ENCODE measurements at places on chromosomes 5 and 9.

DNA sequence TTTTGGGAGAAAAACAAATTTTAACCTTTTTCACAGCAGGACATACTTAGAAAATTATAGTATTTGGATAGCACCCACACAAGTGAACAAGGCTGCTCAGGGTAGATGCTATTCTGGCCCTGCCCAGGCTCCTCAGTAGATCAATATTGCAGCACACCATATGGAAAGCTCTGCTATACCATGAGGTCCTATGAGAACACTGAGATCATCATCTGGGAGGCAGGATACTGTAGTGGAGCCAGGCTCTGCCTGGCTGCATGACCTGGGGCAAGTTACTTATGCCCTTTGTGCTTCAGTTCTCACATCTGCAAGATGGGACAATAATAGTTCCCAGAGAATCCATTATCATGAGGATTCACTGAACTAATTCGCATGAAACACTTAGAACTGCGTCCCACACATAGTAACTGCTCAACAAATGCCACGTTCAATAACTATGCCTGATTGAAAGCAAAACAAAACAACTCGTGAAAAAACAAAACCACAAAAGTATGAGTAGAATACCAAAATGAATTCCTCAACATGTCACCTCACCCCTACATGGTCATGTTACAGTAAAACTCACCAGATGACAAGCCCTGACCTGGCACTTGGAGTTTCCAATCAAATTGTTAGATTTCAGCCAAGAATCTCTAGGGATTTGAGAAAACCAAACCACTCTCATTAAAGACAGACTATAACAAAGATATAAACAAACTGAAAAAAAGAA lies 31.9 kb downstream of the ARSB start:
- no peak for DNase-seq

DNA sequence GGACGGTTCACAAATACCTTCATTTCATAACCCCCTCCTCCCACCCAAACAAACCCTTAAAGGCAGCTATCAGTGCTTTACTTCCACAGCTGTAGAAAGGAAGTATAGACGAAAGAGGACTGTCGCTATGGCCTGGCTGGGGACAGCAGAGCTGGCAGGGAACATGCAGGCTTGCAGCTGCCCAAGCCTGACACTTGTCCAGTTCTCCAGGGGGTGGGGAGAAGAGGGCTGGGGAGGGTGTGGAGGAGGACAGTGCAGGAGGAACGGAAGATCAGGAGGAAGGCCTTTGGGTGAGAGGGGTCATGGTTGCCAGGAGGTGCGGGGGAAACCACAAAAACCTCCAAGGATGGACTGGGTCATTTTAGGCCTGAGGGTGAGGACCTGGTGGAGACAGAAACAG lies 25.9 kb downstream of the ARPC5L start:
- DNase-seq: no peak

DNA sequence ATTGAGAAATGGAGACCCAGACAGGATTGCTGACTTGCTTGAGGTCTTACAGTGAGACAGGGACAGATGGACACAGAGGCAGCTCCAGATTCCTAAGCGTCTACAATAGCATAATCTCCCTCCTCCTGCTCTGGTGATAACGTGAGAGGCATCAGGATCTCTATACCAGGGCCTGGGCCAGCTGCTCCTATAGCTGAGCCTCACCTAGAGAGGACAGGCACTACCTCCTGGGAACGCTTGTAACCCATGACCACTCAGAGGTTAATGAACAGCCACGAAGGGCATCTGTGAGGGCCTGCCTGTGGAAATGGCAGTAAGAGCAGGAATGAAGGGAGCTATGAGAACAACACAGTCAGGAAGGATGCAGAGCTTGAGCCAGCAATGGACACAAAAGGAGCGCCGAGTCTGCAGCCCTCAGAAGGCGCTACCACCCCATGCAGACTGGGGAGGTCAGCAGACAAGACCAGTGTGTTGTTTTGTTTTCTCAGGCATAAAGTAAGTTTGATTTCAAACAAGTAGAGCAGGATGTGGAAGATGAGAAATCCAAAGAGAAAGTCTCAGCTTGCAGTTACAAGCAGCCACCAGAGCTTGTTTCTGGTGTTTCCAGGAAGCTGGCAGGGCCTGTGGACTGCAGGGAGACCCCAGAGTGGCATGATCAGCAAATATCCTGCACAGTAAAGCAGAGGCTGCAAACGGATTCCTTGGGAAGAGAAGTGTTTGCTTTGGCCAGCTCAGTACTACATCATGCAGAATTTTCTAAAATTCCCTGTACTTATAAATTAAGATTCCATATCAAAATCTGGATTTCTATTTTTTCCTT lies 17.4 kb downstream of the ANKS6 start:
- DNase-seq: no peak

- DNase-seq: no peak
Observed at GRCh38 chr9:126667190-126668055, 53.7 kb downstream of the LMX1B start.

DNA sequence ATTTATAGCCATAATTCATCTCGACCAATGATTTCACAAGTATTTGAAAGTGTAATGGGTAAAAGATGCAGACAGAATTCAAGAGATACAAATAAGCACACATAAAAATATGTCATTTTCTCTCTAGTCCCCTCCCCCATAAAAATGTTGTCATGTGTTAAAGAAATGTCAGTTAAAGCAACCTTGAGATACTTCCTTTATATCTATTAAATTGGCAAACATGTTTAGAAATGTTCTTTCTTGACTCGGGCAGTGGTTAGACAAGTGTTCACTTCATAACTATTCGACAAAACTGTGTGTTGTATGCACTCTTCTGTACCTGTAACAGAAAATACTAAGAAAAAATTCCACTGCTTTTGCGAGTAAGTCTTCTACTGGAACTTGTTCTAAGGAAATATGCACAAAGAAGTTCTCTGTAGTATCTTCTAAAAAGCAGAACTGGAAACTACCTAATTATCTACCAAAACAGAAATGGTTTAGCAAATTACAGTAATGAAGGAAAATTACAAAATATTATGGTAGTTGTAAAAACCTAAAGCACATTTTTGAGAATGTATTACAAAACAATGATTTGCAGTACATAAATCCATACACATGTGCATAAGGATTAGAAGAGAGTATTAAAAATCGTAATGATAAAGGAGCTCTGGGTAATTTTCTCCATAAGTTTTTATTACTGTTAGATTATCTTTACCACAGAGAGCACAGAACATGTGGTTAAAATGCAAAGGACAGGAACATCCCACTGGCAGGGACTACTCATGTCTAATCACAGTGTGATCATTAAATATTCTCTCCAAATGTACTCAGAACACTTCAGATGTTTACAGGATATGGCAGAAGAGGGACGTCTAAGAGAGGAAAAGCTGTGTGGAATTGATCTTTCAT lies 35.9 kb downstream of the FBXW2 start:
- no peak for DNase-seq

- DNase-seq: no peak
Observed at GRCh38 chr5:159908591-159908940, 7.7 kb upstream of the ADRA1B start.

- DNase-seq: no peak
Observed at GRCh38 chr9:13269589-13270452, 9.7 kb downstream of the MPDZ start.

GRCh38 chr5:153158608-153159007 lies 331.9 kb upstream of the GRIA1 start:
- no peak for DNase-seq

DNA sequence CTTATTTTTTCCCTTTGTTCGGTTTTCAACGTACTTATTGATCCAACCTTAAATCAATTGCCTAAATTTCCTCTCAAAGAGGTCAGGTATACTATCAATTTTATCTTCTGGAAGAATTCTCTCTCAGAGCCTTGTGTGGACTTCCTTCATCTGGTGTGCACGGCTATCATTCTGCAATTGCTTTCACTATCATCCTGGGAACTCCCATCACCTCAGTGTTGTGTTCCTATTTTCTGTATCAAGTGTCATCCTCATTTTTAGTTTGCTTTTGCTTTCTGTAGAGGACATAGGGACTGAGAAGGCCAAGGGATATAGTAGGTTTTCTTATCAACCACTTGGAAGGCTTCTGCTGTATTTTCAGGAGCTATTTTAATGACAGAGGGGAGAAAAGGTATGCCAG lies 11.3 kb downstream of the STOM start:
- no peak for DNase-seq

GRCh38 chr5:140235791-140236551 lies 61.0 kb downstream of the CYSTM1 start:
- no peak for DNase-seq

DNA sequence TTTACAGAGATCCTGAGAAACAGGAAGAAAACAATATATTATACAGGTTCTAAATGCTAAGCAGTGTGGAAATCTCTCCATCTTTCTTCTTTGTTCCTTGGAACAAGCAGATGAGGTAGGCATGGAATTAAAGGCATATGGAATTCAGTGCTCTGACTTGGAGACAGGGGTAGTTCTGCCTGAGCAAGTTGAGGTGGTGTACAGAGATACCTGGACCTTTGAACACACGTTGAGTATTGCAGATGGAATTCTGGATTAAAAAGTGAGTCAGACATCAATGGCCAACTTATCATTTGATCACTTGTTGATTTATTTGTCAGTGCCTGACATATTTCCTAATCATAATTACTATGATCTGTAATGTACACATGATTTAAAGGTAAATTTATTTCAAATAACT lies 293.9 kb upstream of the IRX4 start:
- no peak for DNase-seq

- no peak for DNase-seq
Observed at GRCh38 chr9:97647996-97648395, 14.4 kb downstream of the NCBP1 start.

DNA sequence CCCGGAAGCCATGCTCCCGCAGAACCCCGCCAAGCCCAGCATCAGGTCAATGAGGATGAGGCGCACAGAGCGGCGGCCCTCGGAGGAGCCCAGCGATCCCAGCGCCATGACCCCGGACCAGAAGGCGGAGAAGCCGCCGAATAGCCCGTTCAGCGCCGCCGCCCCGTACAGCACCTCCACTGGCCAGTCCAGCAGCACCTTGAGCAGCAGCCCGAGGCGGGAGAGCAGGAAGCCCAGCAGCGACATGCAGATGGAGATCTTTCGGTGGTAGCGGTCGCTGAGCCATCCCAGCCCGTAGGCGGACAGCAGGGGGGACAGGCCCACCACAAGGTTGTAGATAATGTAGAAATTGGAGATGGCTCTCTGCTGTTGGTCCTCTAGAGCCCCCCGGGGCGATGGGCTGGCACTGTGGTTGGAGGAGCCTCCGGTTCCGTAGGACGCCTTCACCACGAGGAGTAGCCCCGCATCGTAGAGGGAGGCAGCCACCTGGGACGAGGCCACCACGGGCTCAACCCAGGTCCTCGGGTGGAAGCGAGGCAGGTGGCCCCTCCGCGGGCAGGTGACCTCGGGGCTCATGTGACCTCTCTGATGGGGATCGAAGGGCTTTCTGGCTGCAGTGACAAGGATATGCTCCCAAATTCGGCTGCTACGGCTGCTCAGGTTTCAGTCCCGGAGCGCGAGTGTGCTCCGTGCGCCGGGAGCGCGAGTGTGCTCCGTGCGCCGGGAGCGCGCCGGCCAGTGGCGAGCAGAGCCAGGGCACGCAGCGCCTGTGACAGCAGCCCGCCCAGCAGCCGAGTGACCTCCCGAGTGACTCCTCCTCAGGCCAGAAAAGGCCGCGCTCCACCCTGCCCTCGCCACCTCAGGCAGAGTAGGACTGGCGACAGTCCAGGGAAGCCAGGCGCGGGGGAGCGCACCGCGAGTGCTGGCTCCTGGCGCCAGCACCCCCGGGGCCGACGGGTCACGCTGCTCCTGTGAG lies at the start of gene SLC46A2:
SLC46A2 (minus strand) TSS at position 771 of the 976 bp plus-strand sequence; CDS start at position 576, 195 bp downstream.
- no peak for DNase-seq

DNA sequence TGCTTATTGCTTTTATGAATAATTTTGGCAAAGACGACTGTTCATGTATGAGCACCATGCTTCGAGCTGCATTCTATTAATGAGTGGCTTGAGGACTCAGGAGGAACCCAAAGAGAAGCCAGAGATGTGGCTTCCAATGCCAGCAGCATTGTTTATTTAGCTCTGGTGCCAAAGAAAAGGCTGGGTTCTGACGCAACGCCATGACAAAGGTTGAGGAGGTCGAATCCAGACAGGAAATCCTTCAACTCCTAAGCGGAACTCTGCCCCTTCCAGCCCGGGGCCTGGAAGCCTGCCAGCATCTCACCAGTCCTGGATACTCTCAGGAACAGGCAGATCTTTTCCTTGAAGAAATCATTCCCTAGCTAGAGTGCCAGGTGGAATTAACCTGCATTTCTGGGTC lies 104.4 kb downstream of the ARHGAP26 start:
- DNase-seq: peak; percentile 27

- DNase-seq: no peak
Observed at GRCh38 chr5:88269222-88269771, 652 bp upstream of the TMEM161B start.

Measured in GOT3 (cell line).